ENCODE measurements at places on chromosomes 3 and 15.

DNA sequence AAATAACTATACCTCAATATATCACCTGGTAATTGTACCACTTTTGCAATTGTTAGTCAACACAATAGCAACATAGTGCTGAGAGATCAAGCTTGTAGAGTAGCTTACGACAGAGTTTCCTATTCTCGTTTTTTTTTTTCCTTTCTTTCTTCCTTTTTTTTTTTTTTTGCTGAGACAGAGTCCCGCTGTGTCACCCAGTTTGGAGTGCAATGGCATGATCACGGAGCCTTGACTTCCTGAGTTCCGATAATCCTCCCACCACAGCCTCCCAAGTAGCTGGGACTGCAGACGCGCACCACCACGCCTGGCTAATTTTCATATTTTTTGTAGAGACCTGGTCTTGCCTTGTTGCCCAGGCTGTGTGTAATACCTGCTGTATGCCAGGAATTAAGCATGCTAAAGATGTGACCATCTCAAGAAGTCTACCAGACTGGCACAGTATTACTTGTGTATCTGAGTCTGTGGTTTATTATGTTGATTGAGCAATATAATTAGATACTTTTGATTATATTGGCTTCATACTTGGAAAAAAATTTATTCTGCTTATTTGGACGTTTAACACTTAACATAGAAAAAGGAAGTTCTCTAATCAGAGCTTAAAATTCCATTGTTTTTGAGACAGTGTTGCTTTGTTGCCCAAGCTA lies 3.0 kb downstream of the SELENOT start:
- no peak for DNase-seq

DNA sequence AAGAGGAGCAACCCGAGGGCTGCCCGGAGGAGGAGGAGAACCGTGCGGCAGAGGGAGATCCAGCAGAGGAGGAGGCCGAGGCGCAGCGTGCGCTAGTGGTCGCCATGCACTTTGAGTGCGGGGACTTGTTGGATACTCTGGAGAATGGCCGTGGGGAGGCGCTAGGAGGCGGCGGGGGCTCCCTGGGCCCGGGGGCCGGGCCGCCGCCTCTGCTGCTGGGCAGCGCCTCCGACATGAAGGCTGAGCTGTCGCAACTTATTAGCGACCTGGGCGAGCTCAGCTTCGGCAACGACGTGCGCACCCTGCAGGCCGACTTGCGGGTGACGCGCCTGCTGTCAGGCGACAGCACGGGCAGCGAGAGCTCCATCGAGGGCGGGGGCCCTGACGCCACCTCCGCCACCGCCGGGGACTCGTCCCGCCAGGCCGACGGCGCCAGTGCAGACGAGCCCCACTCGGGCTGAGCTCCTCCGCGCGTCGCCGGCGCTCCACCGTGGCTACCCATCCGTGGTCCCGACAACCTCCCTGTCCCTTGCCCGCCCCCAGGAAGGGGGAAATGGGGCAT lies 2.0 kb downstream of the FAM43A start:
- peak; percentile 47 for DNase-seq

DNA sequence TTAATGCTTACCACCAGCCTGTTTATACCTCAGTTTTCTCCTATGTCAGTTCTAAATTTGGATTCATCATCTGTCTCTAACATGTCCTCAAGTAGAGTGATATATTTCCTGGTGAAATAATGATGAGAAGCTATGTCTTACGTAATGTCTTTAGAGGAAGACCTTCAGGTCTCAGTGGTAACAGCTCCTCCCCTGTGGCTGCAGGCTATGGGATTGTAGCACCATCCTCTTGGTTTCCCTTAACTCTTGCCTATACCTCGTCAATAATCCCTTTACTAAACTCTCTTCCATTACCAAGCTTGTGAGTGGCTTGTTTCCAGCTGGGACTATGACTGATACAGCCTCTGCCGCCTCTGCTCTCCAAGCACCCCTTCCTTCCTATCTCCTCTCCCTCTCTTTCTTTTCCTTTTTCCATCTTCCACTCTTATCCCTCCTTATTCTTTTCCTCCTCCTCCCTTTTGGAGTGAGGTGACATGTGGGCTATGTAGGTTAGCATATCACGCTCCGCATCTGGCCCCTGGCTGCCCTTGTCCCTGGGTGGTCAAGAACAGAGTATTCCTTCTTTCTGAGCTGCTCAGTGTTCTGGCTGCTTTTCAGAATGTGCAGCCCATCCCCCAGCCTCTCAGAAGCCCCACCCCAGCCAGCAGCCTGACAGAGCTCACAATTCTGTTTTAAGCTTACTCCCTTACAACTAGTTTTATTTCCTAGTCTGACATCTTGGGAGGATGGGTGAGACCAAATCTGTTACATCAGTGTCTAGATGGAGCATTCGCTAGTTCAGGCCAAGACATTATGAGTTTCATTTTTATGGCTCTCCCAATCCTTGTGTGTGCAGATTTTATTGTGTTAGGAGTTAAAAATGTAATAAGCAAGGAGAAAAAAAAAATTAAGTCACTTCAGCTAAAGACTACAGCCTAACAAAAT lies 75.0 kb upstream of the RNU6-1 start:
- DNase-seq = no peak

DNA sequence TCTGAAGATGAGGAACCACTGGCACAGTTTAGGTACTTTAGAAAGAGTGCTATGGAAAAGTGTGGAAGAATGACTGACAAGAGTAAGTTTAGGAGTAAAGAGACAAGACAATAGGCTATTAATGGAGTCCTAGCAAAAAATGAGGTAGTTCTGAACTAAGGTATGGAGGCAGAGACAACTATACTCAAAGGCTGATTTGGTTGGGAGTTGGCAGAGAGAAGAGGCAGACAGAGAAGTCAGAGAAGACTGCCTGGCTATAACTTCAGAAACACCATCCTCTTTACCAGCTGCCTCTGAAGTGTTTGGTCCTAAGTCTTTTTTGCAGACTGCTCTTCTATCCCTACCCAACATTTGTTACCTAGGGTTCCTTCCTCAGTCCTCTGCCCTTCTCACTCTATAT lies 19.2 kb downstream of the DYNC1LI1 start:
- DNase-seq = no peak

GRCh38 chr3:79414035-79414434 lies 353.8 kb downstream of the ROBO1 start:
- DNase-seq = no peak

GRCh38 chr15:95290176-95290974 lies 1040.1 kb upstream of the NR2F2 start:
- DNase-seq = no peak

GRCh38 chr3:186596568-186597287 lies 16.1 kb upstream of the AHSG start:
- DNase-seq = no peak

- no peak for DNase-seq
Observed at GRCh38 chr15:59545573-59545972, 66.0 kb upstream of the GCNT3 start.

- DNase-seq = no peak
Observed at GRCh38 chr3:88362428-88362827, 212.7 kb downstream of the C3orf38 start.

DNA sequence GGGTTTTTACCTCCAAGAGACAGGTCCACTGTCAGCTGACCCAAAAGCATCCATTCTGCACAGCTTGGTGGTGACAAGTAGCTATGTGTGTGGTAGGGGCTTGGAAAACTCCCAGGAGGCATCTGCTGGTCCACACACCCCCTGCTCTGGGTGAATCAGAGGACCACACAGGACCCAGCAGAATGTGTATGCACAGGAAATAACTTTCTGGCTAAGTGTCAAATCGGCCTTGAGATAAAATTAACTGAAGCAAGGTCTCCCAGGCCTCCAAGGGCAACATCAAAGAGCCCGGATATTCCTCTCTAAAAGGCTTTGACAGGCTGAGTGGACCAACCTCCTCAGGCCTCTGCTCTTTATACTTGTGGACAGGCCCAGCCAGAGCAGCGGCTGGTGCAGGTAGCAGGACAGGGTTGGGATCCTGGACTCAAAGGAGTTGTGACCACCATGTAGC lies 66.5 kb downstream of the CTNNB1 start:
- DNase-seq = no peak

DNA sequence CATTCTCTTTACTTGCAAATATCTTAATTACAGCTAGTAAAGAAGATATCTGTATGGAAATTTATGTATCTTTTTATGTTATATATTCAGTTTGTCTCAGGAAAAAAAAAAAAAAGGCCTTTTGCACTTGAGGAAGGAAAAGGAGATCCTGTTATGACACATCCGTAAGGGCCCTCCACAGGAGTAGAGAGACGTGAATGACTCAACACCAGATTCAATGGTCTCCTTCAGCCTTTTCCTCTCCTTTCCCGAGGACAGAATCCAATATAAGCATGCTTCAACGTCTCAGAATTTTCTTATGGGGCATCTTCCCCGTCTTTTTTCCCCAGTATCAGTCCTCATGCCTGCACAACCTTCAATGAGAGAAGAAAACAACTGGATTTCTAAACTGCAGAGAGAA lies 340.3 kb downstream of the NTRK3 start:
- DNase-seq = no peak

DNA sequence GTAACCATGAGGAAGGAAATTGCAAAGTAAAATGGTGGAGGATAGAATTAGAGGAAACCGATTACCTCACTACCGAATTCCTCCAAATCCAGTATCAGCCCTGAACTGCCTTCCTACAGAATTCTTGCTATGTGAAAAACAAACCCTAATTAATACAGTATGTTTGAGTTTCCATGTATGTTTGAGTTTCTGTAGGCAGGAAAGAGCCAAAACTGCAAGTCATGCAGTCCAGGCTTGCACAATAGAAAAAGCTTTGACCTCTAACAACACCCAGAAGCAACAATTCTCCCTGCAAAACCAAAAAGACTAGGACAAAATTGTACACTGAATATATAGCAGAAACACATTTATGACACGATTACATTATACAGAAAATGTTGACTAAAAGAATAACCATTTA lies 614.8 kb downstream of the DIPK2A start:
- DNase-seq = no peak

- no peak for DNase-seq
Observed at GRCh38 chr3:123508178-123508577, 59.3 kb upstream of the ADCY5 start.

- DNase-seq = no peak
Observed at GRCh38 chr3:5840056-5840455, 652.5 kb downstream of the EDEM1 start.

DNA sequence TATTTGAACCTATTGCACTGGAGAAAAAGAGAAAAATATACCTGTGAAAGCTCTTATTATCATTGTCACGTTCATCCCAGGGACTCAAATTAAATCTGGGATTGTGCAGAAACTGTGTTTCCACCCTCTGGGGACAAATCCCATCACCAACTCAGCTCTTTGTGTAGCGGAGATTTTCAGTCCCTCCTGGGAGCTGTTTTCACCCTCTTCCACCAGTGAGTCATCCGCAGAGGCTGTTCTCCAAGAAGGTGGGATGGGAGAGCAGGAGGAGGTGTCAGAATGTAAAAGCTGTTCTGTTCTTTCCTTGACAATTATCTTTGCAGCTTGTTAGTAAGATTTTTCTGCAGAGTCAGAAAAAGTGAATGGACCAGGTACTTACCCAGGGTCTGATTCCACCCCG lies 28.0 kb downstream of the SV2B start:
- no peak for DNase-seq

DNA sequence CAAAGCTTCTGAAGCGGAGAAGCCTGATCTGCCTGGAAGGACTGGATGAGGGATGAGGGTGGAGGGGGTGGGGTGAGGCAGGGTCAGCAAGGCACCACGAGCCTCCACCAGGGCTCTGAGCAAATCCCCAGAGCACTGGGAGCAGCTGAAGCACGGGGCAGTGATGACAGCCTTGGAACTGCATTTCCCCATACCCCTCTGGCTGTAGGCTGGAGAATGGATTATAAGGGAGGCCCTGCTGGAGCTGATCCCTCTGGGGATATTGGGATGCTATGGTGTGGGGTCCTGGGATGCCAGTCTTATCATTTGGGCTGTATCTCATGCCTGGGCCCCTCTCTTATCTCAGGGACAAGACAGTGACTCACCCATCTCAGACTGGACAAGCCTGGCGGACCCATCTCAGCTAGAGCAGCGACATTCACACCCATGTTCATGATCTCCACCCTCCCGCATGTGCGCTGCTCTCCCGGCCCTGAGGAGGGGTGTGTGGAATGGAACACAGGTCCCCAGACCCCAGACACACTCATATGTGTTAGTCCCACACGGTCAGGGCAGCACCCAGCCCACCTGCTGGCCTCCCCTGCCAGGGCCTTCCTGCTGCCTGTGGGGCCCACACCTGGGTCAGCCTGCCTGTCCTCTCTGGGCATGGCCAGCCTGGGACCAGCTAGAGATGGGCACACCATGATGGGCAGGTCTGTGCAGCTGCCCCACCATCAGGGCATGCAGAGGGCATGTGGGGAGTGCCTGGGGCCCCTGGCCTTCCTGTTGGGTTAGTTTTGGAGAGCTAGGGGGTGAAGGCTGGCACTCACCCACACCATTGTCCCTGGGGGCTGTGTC lies 97.1 kb downstream of the FBLN2 start:
- DNase-seq = no peak

DNA sequence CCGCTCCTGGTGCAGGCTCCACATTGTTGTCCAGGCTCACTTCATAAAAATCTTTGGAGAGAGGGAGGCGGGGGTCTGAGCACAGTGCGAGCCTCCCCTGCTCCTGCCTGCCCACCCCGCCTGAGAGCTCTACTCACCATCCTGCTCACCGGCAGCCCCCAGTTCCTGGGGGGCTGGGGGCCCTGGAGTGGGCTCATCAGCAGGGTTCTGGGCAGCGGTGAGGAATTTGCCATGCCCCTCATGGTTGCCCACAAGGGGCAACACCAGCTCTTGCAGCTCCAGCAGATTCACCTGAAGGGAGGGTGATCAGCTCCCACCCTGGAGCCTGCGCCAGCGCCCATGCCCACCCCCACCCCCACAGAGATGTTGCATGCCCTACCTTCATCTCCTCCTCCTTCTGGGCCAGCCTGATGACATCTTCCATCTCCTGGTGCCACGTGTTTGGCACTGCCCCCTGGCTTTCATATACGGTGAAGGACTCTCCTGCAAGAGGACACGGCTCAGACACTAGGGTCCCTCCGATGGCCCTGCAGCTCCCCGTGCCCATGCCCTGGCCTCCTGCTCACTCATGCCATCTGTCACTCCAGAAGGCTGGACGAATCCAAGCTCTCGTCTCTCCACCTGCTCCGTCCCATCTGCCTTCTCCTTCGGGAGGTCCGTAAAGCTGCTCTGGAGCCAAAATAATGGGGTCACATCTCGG lies 162.1 kb downstream of the TBC1D2B start:
- no peak for DNase-seq

DNA sequence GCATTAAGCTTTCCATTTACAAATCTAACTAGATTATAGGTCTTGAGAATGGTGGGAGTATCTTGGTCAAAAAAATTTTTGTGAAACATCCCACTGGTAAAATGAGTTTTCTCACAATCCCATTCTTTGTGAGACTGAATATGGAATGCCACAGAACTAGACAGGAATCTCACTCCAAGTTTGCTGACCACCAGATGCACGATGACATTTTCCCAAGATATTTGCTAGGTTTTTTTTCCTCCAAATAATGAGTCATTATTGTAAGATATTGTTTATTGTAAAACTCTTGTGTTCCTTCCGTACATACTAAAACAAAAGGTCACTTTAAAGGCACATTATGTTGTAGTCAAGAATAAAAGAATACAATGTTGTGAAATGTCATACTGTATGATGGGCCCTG lies 53.9 kb downstream of the COPS2 start:
- no peak for DNase-seq

Data from stimulated activated CD4-positive, alpha-beta T cell treated with anti-CD3 and anti-CD28 coated beads, TNF-alpha, amount 100 ng/mL, for 24 hours (primary cell).